C1 segment of cervical spinal cord (tissue), 14 donors: ENCODE measurements at places on chromosomes 6 and 20.

DNA sequence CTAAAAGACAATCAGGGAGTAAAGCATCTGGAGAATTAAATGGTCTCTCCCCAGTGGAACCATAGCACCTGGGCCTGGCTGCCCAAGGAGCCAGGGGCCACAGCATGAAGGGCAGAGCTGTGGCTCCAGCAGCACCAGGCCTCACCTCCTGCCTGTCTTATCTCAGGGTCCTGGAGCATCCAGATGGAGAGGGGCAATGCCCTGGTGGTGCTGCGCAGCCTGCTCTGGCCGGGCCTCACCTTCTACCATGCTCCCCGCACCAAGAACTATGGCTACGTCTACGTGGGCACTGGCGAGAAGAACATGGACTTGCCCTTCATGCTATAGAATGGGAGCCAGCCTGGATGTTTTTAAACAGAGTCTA lies 17.0 kb downstream of the MRPS18A start:
- DNase-seq = no peak

GRCh38 chr6:66403966-66404365 lies 696.9 kb upstream of the EYS start:
- no peak for DNase-seq

GRCh38 chr20:47066484-47067270 lies 172.0 kb downstream of the EYA2 start:
- DNase-seq = no peak

- DNase-seq = no peak
Measured at GRCh38 chr6:87701344-87701675, 723 bp downstream of the AKIRIN2 start.

DNA sequence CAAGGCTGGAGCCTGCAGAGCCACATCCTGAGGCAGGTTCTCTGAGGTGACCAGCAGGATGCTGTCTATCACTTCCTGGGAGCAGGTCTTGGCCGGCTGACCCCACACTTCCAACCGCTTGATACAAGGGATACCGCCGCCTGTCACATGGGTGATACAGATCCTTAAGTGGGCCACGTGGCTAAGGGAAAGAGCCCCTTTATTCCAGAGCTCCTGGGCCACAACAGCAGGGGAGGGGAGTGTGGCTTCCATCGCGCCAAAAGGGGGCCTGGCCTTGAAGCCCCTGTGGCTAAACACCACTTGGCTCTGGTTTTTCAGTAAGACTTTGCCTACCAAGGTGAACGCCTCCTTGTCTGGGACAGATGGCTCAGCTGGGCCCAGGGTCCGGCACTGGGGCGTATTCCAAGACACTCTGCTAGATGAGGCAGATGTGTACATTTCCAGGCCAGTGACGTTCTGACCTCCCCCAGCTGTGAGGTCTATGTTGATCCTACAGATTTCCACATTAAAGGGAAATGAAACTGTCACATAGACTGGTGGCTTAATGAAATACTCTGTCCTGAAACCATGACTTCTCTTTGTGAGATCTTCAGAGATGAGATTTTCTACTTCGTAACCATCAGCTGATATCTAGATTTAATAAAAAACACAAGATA lies 37.6 kb upstream of the AVP start:
- DNase-seq = no peak

DNA sequence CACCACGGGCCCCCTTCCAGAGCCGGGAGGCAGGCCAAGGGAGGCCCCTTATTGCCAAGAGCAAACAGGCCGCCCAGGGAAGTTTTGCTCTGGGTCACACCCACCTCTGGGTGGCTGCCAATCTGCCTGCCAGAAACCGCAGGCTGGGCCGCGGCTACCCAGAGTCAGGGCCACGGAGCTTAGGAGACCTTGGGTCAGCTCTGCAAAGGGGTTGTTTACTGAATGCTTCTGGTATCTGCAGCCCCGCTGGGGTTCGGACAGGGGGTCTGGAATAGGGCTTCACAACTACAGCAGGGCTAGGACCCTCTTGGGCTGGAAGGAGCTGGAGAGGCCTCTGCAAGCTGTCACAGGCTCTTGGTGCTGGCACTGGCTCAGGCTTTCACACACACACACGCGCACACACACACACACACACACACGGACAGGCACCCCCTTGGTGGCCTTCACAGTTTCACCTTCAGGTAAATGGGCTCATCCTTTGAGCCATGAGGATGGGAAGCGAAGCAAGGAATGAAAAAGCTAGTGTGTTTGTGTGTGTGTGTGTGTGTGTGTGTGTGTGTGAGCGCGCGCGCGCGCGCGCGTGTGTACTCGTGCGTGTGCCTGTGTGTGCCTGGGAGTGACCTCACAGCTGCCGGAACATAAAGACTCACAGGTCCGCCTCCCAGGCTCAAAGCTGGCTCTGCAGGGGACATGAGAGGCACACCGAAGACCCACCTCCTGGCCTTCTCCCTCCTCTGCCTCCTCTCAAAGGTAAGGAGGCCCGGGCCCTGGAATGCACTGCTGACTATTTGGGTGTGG lies at the start of gene CCN5:
Gene CCN5, plus strand, starts transcription at position 669 of the 798 bp plus-strand sequence. Its CDS starts 22 bp downstream, at position 691.
- DNase-seq = peak; percentile 33

DNA sequence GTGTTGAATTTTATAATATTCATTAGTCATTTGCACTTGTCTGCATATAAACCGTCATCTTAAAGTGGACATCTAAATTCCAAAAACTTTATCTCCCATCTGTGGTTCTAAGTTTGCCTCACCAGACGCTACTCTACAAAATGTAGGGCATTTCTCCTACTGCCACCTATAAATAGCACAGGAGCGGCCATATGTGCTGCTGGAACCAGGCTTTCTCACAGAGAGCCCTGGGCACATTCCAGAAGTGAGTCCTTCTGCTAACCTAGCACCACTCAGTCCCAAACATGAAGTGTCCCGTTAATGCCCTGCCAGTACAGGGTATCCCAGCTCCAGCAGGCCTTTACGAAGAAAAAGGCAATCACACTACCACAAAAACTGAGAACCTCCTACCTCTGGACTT lies 153.7 kb downstream of the TMEM242 start:
- no peak for DNase-seq

DNA sequence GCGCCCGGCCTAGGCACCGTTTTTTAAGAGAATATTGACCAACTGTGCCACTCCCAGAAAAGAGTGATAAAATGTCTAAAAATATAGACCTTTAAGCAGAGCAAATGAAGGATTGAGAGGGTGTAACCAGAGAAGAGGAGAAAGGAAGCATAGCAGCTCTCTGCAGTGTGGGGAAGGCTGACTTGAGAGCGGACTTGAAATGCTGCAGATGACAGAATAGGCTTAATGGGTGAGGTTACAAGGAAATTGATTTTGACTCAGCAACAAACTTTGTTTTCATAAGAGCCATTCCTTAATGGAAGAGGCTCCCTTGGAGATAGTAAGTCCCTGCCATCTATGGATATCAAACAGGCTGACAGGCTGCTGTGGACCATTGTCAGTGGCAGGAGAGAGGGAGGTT lies 7.7 kb upstream of the JAG1 start:
- no peak for DNase-seq

DNA sequence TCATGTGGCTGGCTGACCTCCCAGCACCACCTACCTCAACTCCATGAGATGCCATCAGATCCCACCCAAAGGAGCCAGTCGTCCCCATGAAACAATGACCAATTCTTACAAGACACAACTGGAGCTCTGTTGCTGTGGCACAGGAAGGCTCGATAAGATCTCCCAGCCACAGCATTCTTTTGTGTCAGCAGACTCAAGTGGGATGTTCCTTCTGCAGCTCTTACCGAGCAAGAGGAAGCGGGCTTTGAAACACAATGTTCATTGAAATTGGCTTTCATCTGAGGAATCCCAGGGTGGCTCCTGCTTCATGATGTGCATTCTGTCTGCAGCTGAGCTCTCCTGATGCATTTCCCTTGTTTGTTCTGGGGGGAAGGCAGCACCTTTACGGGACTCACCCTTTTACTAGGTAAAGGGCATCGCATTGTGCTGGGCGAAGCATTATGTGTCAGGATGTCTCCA lies 222.0 kb upstream of the SGK1 start:
- peak; percentile 36 for DNase-seq

DNA sequence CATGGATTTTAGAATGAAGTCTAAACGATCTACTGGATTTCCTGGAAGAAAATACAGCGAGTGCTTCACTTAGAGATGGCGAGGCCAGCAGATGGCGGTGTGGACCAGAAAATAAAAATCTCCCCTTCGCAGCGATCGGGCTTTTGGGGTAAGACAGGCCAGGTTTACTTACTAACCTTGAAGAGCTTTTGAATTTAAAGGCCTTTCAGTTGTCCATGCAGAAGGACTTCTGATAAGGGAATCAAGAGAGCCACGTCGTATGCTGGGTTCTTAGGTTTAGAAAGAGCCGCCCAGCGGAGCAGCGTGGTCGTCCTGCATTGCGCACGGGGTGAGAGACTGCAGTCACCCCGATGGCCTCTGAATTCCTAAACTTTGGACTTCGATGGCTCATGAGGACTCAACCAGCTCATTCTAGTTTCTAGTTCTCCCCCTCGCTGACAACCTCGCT lies 125.2 kb upstream of the RALGAPA2 start:
- DNase-seq = peak; percentile 21

- no peak for DNase-seq
Measured at GRCh38 chr6:169168302-169168630, 85.4 kb downstream of the THBS2 start.

DNA sequence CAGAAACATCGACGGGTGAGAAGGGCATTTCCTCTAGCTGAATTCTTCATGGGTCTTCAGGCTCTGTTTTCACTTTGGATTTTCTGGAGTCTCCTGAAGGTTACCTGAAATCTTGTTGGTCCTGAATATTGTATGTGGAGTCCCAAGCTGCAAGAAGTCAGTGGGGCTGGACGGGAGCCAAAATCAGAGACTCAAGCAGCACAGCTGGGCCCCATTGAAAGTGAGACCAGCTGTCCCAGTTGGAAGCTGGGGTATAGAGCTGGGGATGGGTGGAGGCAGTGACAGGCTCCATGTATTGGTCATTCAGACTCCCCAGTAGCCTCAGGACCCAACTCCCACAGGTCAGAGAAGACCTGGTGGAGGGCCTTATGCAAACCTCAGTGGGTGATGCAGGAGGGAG lies 111.3 kb upstream of the MLN start:
- no peak for DNase-seq

DNA sequence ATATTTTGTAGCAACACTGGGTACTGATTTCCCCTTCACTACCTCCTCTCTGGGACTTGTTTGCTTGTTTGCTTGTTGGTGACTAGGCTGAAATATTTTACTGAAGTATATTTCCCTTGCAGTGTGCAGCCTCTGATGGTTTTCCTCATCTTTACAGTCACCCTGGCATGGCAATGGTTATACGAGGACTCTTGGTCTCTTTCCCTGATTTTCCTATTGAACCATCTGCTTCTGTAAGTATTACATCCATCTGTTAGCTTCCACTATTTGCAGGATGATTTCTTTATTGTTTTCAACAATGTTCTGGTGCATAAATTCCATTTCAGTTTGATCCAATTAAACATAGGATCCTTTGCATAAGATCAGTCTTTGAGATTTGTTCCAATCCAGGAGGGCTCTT lies 465.1 kb downstream of the MEI4 start:
- DNase-seq = no peak

GRCh38 chr6:26412228-26412627 lies 10.2 kb downstream of the BTN3A1 start:
- no peak for DNase-seq

- no peak for DNase-seq
Measured at GRCh38 chr6:137013738-137014602, 30.8 kb downstream of the IL20RA start.

DNA sequence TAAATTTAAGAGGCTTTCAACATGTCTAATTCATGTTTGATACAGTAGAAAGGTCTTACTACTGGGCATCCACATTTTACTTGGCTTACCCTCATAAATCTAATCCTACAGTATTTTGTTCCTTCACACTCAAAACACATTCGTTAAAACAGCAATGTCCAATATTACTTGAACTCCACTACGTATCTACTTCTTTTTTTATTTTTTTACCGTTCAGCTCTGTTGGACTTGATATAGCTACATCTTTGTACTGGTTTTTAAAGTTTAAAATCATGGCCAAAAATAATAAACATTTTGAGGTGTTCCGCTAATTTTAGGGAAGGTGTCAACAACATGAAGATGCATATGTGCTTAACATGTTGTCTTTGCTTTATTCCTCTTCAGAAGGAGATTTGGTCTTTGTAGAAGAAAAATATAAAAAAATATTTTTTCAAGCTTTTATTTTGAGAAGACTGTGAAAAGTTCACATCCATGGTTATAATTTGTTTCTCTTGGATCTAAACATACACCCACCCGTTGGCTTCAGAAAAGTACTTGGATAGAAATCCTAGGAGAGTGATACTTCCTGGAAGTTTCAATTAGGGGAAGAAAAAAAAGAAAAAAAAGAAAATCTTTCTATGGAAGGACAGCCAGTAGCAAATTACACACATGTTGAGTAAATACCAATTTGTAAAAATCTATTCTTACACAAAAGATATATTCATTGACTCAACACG lies 71.5 kb downstream of the EPB41L2 start:
- no peak for DNase-seq

- no peak for DNase-seq
Measured at GRCh38 chr6:162264581-162264980, 463.0 kb downstream of the PRKN start.
